ENCODE measurements at places on chromosomes 16 and 17. TPM values are rescaled to one million over a fixed set of nuclear protein-coding genes. Genes with fewer than 3 reads are reported as not detected.

Gene ARHGAP44
- 0.64 TPM for total RNA-seq

Gene EVPLL
- 4.0 TPM for total RNA-seq

Gene IL17C
- total RNA-seq: 2.2 TPM

Gene TEKT5
- total RNA-seq: 0.48 TPM

Gene BEAN1
- total RNA-seq: not detected

Gene SNX20
- total RNA-seq: not detected

Measured in tracheal epithelial cell (primary cell).